Activated T-cell treated with anti-CD3 and anti-CD28 coated beads, Interleukin-2, amount 50 U/mL, for 1 hour (primary cell): ENCODE measurements at places on chromosomes 7 and 10.

DNA sequence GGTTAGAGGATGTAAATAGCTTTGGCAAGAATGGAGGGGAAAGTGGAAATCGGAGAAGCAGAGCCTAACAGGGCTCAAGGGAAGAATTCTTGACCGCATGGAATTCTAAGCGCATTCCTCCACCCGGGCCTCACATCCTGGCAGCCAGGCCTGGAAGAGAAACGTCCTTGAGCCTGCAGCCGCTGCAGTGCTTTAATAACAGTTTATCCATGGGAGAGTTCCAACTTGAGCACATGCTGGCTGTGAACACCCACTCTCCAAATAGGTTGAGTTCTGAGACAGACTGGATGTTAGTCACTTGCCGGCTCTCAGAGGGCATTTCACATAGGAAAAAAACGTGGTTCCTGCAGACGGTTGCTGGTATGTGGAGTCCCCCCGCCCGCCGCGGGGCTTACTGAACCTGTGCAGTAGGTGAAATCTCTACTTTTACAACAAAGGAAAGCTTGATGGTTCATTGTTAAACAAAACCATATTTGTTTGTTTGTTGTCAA is 61.4 kb upstream of the STEAP1B start:
- no peak for DNase-seq

DNA sequence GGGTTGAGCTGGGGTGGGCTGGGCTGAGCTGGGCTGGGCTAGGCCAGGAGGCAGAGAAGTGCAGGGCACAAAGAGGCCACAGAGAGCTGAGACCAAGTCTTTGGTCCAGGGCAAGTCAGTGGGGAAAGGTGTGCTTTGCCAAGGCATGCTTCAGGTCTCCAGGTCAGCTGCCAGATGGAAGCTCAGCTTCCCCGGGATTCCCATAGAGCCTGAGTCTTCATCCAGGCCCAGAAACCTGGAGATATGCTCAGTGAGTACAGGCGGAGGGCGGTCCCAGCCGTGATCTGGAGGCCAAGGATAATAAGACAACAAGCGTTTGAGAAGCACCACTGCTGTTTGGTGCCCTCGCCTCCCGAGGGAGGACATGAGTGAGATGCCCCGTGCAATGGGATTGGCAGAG is 4.7 kb upstream of the CALN1 start:
- no peak for DNase-seq

DNA sequence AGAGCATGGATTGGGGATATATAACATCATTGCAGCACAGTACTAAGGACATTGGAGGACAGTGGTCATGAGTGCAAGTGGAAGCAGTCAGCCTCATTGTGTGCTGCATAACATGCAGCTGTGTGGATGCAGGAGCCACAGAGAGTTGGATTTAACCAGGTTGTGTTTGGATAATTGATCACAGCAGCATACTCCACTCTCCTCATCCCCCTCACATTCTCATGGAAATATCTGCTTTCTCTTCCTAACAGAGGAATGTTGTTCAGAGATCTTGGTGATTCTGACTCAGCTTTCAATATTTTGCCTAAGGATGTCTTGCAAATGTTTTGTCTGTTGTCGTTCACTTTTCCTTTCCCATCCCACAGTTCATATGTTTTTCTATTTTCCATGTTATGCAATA is 31.8 kb upstream of the LSM8 start:
- no peak for DNase-seq

GRCh38 chr7:47982610-47983009 is 3.2 kb upstream of the HUS1 start:
- DNase-seq, result no peak

DNA sequence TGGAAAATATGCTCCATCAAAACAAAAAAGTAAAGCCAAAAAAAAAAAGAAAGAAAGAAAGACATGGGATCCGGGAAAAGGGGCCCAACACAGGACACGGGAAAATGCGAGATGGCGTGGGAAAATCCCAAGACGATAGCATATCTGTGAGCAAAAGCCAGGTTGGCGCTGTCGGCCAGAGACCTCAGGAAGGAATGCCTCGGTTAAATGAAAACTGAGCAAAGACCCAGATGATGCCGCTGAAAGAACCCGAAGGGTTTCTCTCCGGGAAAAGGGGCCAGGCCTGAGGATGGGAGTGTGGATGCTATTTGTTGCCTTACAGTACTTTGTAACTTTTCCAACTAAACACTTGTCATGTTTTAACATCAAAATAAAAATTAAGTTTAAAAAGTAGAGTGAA is 49.5 kb upstream of the PPP2R2D start:
- DNase-seq, result no peak

- no peak for DNase-seq
These were observed 7.2 kb downstream of the TNS3 start for GRCh38 chr7:47574482-47575329.
